HCT116 (cell line): ENCODE measurements at places on chromosomes 4 and X. TPM values are rescaled to one million over a fixed set of nuclear protein-coding genes. Genes with fewer than 3 reads are reported as not detected.
A peak's percentile ranks its signal among the peaks of the same experiment; 100 is the strongest.

DNA sequence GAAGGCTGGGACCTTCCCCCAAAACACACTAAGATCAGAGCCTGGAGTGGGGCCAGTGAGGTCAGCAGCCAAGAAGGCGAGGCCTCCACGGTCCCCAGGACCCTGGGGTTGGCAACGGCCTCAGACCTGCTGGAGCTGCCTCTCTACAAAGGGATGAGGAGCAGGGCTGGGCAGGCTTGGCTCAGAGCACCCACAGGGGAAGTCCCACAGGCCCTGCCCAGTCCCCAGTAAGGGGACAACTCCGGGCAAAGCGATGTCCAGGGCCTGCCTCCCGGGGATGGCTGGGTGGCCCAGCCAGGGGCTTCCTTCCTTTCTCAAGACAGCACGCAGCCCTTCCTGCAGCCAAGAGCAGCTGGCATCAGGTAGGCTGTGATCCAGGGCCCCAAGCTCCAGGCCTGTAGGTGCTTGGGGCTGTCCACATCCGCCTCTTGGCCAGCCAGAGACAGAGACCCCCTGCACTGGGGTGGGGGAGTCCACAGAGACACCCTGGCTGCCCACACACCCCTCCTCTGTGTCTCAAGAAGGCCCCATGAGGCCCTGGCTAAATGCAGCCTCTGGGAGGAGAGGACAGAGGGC lies 5.7 kb downstream of the MXD4 start:
- no peak overlapping the region for H3K4me3 ChIP-seq
- no peak for DNase-seq
- no peaks in the 10 kb centered on the region for H3K27me3 ChIP-seq
- H3K4me1 ChIP-seq = peaks cover 8% of the 10 kb centered on the region; the same call in 1 of the 2 replicates

- DNase-seq = no peak
- H3K4me3 ChIP-seq = no peak overlapping the region
- H3K36me3 ChIP-seq = no peaks in the 10 kb centered on the region
Measured at GRCh38 chr4:114019276-114019968, 40.0 kb upstream of the ARSJ start.

- H3K36me3 ChIP-seq = no peaks in the 10 kb centered on the region; the same call in 1 of the 2 replicates
- no peak overlapping the region for H3K27ac ChIP-seq
- no peak overlapping the region for H3K4me3 ChIP-seq
- no peak for DNase-seq
- H3K4me1 ChIP-seq = no peaks in the 10 kb centered on the region
Measured at GRCh38 chr4:26682436-26682835, 98.6 kb downstream of the TBC1D19 start.

DNA sequence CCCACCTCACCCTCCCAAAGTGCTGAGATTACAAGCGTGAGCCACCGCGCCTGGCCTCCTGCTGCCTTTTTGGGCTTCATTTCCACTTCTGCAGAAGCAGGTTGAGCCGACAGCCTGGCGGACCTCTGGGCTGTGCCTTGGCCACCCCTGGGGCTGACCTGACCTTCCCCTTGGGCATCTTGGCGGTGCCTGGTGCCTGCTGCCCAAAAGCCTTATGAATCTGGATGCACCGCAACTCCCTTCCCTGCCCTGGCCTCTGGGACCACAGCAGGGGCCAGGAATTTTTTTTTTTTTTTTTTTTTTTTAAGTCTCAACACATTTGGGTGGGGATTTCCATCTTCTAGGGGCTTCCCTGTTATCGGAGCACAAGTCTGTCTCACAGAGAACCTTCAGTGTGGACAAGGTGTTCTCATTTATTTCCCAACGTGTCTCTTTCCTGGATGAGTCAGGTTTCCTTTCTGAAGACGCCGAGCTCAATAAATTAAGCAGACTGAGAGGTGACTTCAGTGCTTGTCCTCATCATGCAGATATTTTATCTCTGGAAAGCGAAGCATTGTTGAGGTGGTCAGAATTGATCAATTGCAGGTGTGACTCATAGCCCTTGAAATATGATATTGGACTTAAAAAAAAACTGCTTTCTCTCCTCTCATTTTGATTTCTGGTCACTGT lies 79.7 kb downstream of the SHROOM2 start:
- H3K4me1 ChIP-seq = peaks cover 32% of the 10 kb centered on the region
- DNase-seq = peak; percentile 87
- peak overlapping the region; percentile 38 for H3K4me3 ChIP-seq

TMEM255A gene
- total RNA-seq = not detected
